H1 (cell line): ENCODE measurements at places on chromosomes 12 and 14. TPM values are rescaled to one million over a fixed set of nuclear protein-coding genes. Genes with fewer than 3 reads are reported as not detected.

- no peak for DNase-seq
These were observed 26.2 kb upstream of the YY1 start for GRCh38 chr14:100212476-100213333.

DNA sequence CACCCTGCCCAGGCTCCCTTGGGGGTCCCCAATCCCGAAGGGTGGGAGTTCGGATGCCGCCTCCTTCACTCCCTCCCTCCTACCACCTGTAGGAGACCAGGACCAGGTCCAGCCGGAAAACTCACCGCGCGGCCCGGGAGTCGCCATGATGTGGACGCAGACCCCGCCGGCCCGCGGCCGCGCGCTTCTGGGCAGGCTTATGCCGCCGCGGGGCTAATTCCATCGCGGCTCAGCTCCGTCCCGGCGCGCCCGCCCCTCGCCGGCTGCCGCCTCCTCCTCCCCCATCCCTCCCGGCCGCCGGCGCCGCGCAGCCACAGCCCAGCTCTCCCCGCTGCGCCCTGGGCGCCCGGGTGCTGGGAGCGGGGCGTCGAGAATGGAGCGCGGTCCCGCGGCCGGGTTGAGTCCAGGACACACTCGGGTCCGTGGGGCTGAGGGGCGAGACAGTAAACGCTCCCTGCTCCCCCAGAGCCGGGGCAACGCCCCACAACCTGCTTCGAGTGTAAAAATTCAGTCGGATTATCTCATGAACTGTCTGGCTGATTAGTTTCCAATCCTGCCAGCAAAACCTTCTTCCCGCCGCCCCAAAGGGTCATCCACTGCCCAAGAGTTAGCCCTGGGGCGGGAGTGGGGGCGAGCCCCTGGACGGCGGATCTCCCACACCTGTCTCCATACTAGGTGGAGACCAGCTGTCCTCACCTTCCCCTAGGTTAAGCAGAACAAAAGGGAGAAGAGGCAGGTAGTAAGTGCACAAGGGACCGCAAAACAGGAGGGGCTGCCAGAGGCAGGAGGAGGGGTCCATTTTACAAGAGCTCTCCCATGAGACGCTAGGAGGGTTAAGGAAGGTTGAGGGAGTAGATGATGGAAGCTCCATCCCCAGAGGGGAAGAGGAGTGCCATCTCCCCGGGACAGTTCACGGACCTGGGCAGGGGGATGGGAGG is at the start of gene ANO2:
Gene ANO2 (minus strand): TSS at position 189 of the 938 bp plus-strand sequence. CDS start 42 bp downstream, at position 147.
- no peak for DNase-seq

DNA sequence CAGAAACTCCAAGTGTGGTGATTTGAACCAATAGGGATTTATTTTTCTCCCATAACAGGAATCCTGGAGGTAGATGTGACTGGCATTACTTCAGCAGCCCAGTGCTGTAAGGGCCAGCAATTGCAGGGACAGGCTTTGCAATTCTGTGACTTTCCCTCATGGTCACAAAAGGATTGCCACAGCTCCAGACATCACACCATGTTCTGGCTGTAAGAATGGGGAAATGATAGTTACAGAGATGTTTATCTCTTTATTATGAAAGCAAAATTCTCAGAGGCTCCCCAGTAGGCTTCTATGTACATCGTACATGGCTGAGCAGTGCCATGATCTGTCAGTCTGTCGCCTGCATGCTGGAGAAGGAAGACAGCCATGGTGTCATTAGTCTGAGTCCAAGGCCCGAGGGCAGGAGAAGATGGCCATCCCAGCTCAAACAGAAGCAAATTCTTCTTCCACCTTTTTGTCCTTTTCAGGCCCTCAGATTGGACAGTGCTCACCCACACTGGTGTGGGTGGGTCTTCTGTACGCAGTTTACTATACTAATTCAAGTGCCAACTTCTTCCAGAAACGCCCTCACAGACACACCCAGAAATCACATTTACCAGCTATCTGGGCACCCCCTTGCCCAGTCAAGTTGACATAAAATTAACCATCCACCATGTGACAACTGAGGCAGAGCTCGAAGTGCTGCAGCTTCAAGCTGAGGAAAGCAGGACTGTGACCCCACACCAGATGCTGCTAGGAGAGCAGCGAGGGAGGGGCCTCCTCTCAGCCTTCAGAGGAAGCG is 17.2 kb downstream of the ZBTB42 start:
- no peak for DNase-seq

GRCh38 chr12:57476162-57476992 is 3.3 kb downstream of the ARHGAP9 start:
- DNase-seq: peak; percentile 79

DNA sequence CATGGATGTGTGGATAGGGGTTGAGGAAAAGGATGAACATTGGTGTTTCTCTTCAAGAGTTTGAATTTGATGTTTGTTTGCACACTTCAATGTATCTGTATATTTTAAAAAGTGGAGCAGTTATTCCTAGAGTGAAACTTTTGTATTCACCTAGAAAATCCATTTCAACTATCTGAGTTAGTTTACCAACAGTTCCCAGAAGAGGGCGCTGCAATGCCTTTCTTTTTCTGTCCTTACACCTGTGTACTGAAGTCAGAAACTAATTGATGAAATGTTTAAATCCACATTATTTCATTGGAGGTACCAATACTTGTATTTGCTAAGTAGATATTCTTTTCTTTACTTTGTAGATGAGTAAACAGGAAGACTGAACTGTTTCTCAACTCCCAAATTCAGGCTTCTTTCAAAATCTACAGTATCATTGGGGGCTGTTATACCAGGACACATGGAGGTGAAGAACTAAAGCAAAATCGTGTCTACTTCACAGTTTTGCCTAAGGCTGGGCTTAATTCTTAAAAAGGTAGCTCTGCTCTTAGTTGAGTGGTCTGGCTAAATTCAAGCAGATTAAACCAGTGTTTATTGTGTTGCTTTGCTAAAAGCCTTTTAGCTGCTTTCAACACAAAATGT is 26.6 kb upstream of the KLRB1 start:
- DNase-seq: peak; percentile 71

GRCh38 chr12:24918596-24918995 is 30.3 kb downstream of the BCAT1 start:
- no peak for DNase-seq

DNA sequence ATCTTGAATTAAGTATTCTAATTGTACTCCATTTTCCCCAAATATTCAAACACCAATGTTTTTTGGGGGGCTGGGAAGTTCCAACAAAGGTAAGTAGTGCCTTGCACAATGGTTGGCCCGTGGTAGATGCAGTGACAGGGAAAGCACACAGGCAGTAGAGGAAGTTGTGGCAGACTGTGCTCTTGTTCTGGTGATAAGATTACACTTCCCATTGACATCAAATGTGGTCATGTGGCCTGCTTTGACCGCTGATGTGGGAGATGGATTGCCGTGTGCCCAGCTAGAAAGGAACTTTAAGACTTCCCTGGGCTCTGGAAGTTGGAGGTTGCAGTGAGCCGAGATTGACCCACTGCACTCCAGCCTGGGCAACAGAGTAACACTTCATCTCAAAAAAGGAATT is 223.8 kb downstream of the VRK1 start:
- no peak for DNase-seq

GRCh38 chr12:29346769-29347421 is 34.1 kb downstream of the ERGIC2 start:
- DNase-seq: no peak

- DNase-seq: no peak
These were observed 17.3 kb upstream of the CHGA start for GRCh38 chr14:92905667-92906066.

DNA sequence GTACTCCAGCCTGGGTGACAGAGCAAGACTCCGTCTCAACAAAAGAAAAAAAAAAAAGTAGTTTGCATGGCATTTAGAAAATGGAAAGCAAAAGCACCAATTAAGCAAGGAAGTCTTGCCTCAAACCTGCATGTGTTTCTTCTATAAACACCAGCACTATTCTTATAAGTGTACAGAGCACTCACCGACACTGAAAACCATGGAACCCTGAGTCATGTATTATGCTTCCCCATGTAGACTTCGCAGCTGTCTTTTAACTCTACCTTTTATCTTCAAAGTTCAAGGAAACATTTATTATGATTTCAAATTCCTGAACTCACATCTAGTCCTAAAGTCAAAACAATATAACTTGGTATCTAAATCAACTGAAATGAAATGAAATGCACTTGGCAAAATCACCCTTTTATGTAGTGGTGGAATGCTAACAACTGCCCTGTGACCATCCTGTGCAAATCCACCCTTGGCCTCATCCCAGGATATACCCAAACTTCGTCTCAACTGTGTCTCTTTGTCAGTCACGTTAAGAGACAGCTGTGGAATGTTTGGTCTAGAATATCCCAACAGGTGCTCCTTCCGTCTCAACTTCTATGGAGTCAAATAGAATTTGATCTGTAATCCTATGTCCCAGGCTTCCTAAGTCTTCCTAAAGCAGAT is 4.8 kb downstream of the BCAT1 start:
- no peak for DNase-seq

- DNase-seq: no peak
These were observed 247.5 kb downstream of the SLC16A7 start for GRCh38 chr12:59843260-59843843.

DNA sequence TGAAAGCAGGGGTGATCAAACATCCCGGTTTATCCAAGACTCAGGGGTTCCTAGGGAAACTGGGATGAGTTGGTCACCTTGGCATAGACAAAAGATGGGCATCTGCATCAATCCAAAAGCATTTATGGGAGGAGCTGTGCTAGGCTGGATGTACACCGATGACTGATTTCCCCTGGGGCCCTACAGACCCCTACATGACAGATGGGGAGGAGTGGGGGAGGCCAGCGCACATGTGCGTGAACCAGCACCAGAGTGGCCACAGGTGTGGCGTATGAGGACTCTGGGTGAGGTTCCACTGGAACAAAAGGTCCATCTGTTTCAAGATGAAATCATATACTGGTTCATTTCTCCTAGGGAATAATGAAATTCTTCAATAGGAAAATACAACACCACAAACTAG is 210.4 kb downstream of the ITPR2 start:
- no peak for DNase-seq

DNA sequence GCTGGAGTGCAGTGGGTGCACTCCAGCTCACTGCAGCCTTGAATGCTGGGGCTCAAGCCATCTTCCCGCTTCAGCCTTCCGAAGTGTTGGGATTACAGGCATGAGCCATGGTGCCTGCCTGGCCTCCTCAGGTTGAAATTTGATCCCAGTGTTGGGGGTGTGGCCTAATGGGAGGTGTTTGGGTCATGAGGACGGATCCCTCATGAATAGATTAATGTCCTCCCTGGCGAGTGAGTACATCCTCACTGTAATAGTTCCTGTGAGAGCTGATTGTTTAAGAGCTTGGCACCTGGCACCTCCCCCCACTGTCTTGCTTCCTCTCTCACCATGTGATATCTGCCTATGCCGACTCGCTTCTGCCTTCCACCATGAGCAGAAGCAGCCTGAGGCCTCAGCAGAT is 84.7 kb downstream of the TSPAN9 start:
- no peak for DNase-seq

GRCh38 chr12:112901271-112901670 is 5.5 kb upstream of the OAS1 start:
- no peak for DNase-seq

- DNase-seq: no peak
These were observed 27.4 kb downstream of the PTPN11 start for GRCh38 chr12:112446008-112446725.

- DNase-seq: no peak
These were observed 1122.2 kb upstream of the TMEM132C start for GRCh38 chr12:127144770-127145169.

GRCh38 chr12:120483621-120484020 is 12.3 kb upstream of the DYNLL1 start:
- no peak for DNase-seq

- DNase-seq: no peak
These were observed 12.6 kb downstream of the TUBA1C start for GRCh38 chr12:49277466-49277865.

GRCh38 chr14:51951656-51952055 is 37.7 kb upstream of the RTRAF start:
- DNase-seq: no peak

GRCh38 chr14:72740504-72740961 is 153.4 kb downstream of the DPF3 start:
- DNase-seq: no peak

GRCh38 chr12:122089077-122089476 is 10.5 kb downstream of the MLXIP start:
- no peak for DNase-seq

GRCh38 chr12:93682846-93683261 is 5.7 kb downstream of the CRADD start:
- no peak for DNase-seq

INSM2 gene
- 0.10 TPM in 1 of 2 replicates, not detected in the other for total RNA-seq

MUCL1 gene
- not detected in 2 replicates for total RNA-seq

ERP27 gene
- not detected in 2 replicates for total RNA-seq

USP44 gene
- 191 and 197 TPM in 2 replicates for total RNA-seq

ASB2 gene
- 0.77 and 1.0 TPM in 2 replicates for total RNA-seq

LLPH gene
- total RNA-seq: 29.9 and 31.3 TPM in 2 replicates

HOXC12 gene
- total RNA-seq: not detected in 2 replicates

DNAI7 gene
- 0.28 TPM in 1 of 2 replicates, not detected in the other for total RNA-seq

TMEM121 gene
- total RNA-seq: not detected in 2 replicates

ITFG2 gene
- total RNA-seq: 22.9 and 23.0 TPM in 2 replicates

FAM181A gene
- total RNA-seq: not detected in 2 replicates
